ENCODE measurements at places on chromosomes 2 and 18.

DNA sequence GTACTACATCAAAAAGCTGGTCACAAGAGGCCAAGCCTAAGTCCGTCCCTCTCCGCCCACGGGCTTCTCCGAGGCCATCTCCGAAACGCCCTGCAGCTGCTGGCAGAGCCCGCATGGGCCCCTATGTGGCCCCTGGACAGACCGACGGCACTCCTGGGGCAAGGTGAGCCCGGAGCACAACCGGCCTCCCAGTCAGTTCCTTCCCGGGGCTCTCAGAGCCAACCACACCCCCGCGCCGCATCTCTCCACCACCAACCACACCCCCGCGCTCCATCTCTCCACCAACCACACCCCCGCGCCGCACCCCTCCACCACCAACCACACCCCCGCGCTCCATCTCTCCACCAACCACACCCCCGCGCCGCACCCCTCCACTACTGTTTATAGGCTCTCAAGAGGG, 93.5 kb downstream of the ZNF516 start:
- no peak for DNase-seq

DNA sequence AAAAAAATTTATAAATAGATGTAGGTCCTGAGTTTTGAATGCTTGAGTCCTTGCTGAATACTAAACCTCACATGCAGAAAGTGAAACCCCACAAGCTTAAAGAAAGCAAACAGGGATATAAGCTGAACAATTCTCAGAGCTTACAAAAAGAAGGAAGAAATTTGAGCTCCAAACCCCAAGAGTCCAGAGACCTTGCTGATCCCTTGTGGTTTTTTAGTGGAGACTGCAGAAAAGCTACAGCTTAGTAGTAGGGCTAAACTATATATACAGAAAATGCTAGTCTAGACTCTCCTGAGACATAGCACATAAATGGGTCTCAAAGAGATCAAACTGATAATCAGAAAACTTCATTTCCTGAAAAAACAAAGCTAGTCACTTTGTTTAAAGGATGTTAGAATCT, 1548.1 kb upstream of the ZEB2 start:
- no peak for DNase-seq

DNA sequence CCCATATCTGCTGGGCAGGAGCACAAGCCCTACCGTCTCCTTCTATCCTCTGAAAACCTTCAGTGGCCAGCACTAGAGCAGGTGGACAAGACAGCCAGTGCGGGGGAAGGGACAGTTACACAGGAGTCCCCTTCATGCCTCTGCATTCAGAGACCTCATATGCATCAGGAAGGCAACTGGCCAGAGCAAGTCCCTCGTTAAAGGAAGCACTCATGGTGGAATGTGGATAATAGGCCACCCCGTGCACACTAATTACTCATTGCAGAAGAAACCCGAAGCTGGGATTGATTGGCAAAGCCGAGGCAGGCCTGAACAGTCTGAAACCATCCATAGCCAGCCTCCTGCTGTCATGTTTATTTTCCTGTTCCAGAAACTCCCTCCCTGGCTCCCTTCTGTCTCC, 11.2 kb downstream of the KIAA2012 start:
- DNase-seq, result no peak

DNA sequence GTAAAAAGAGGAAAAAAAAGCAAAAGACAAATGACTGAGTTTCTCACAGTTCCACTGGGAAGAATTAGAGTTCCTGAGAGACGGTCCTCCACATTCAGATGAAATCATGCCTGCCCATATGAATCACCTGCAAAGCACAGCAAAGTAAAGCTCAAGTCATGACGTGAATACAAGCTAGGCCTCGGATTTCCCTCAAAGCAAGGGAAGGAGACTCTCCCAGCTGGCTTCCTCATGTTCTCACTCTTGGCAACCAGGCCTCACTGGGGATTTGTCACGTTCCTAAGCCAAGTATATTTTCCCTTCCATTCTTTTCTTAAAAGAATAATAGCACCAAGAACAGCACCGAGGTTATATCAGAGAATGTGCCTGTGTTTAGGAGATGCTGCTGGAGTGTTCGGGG, 47.0 kb downstream of the CYP27C1 start:
- no peak for DNase-seq

DNA sequence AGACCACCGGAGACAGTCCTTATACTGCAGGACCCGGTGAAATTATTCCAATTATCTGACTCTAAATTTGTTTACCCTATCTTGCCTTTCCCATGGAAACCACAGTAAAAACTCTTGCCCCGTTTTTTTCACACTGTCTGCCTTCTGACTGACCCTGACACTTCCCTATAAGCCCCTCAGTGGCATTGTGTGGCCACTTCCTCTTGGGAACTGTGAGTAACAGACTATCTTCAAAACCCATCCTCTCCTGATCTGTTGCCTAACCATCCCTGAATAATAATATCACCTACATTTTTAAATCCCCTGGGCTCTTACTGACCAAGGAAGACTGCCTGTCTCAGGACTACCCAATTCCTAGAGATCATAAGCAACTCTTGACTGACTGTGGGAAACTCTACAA, 42.6 kb upstream of the RNF152 start:
- no peak for DNase-seq

DNA sequence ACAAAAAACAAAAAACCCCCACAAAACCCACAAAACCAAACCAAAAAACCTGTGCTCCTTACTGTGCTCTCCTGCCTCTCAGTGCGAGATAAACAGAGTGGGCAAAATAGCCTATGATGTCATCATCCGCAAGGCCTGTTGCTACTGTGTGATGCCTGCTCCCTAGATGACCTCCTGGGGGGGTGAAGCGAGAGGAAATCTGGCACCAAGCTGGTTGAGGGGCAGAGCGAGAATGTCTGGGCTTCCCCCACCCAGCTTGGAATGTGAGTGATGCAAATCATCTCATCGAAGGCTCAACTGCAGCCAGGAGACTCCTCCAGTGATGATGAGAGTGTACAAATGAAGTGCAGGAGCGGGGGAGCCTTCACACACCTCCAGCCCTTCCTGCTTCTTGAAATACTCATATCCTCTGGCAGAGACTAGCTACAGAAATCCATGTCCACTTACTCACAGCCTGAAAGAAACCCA, 57.7 kb upstream of the MAP4K3 start:
- DNase-seq, result no peak

DNA sequence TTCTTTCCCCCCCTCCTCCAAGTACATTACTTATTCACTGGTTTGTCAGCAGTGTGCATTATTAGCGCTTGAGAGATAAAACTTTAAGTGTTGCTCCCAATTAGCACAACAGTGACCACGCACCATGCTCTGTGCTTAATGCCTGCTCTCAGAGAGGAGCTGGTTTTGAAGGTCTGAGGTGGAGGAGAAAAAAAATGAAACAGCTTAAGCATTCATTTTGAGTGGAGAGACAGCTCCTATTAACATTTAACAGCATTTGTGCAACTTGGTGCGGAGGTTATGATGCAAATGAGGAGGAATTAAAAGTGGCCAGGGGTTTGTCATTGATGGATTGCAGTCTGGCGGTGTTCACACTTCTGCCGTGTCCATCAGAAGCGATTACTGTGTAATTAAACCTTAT, 141.8 kb downstream of the FIGN start:
- DNase-seq, result no peak

DNA sequence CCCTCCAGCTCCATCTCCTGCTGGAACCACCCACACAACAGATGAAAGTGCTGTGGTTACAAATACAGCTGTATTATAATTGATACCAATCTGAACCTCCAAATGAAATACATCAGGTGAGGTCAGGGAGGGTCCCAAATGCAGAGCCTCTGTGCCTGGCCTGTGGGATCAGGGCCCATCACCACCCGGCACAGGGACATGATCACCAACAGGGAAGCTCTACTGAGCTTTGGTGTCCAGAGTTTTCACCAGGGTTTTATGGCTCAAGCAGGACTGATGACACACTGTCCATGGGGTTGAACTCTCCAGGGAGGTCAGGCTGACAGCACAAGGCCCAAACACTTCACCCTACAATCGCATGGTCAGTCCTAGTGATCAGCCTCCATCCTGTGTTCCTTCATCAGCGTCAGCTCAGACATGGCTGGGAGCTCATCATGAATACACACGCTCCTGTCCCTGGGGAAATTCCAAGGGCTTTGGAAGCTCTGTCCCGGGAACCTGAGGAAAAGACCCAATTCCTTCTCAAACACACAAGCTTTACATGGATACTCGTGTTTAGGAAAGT, 3.9 kb upstream of the PXDN start:
- DNase-seq, result no peak

- no peak for DNase-seq
These were observed 112.6 kb upstream of the YPEL5 start for GRCh38 chr2:30034052-30034775.

GRCh38 chr2:114031605-114032505, 142.0 kb downstream of the ACTR3 start:
- DNase-seq, result no peak

DNA sequence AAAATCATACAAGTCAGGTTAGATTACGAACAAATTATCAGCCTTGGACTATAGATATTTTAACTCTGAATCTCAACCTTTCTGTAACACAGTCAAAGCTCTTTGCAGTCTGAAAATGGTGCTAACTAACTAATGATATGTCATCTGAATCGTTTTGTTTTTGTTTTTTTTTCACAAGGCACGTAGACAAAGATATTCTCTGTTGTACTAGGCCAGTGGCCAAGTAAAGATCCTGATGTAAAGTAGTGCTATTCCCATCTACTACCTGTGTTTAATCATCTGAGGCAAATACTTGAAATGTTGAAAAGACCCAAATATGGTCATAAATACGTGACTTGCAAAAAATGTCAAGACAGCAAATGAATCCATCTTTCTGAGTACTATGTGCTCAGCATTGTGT, 65.7 kb downstream of the REL start:
- DNase-seq, result no peak

DNA sequence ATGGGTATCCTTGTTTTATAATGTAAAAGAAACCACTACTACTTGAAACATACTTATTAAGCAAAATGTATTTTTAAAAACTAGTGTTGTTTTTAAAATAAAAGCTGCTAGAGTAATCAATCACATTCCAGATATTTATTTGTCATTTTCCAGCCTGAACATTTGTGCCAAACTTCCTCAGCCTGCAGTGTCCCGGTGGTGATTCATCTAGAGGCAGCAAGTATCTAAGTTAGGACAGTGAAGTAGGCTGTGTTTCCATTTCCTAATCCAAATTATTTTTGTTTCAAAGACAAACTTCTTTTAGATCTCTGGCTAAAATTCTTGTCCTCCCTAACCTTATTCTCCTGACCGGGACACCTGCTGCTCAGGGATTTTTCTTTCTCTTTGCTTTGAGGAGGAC, 12.8 kb upstream of the GCG start:
- DNase-seq, result no peak

DNA sequence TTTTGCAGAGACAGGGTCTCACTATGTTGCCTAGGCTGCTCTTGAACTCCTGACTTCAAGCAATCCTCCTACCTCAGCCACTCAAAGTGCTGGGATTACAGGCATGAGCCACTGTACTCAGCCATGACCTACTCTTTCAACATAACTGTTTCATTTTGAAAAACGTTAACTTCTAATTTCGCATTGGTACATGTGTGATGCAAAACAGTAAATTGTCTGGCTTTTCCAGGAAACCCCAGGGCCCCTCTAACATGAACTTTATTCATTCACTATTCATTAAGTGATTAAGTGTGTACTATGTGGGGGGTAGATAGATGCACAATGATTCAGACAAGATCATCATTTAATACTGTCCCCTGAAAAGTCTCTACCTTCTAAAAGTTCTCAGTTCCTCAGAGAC, 364.9 kb downstream of the SS18 start:
- no peak for DNase-seq

GRCh38 chr2:18903750-18904149, 314.4 kb upstream of the NT5C1B start:
- DNase-seq, result no peak

DNA sequence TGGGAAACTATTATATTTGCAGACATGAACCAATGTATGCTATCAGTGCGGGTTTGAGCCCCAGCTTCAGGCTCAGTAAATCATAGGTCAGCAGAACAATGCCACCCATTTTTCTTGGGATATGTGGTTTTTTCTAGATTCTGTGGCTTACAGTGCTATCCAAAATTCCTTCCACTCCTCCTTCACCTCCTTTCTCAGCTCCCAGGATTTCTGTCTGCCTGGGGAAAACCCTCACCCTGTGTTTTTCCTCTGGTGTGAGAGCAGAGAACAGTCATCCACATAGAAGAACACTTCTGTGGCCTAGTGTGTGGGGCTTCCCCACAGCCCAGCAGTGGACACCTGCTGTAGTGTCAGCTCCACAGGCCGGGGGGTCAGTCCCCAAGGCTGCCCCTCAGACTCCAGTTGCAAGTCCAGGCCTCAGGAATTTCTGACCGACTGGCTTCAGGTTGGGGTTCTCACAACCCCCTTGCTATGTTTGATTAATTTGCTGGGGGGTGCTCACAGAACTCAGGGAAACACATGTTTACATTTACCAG, 238.2 kb downstream of the LDLRAD4 start:
- no peak for DNase-seq

- no peak for DNase-seq
These were observed 460.6 kb downstream of the CNTNAP5 start for GRCh38 chr2:124485659-124486058.

GRCh38 chr2:68411397-68412126, 46.5 kb downstream of the PLEK start:
- no peak for DNase-seq

DNA sequence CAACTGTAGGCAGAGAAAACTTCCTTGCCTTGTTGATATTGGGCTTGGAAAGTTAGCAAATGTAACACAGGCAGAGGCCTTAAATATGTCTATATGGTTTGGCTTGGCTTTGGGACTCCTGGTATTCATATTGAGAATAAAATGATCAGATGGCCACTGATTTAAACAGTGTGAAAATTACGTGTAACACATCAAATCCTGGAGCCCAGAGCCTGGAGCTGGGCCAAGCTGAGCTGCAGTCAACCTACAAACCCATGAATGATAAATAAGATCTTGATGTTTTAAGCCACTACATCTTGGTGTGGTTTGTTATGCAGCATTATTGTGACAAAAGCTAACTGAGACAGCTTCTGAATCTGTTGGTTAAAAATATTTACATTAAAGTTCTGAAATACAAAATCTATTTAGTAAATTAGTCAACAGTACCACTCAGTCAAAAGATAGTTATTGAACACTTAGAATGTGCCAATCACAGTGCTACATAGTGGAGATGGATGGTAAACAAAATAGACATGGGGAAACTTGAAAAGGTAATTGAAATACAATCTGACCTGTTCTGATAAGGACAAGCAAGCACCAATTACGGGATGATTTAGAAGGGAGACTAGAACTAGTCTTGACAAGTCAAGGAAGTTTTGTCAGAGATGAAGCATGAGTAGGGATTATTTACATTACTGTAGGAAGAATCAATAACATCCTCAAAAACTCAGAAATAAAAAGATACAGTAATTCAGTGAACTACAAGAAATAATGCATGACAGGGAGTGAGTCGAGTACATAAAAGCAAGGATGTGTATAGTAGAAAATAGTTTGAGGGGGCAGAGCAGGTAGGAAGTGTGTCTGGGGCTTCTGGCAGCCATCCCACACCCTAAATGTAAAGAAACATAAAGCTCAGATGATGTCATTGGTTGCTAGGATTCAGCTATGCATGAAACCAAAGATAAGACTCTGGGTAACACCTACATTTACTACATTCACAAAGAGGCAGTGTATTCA, 157.7 kb downstream of the HNMT start:
- DNase-seq, result no peak

- DNase-seq, result no peak
These were observed 101.7 kb downstream of the AGAP1 start for GRCh38 chr2:235595422-235596010.

Data from stimulated activated CD4-positive, alpha-beta T cell treated with anti-CD3 and anti-CD28 coated beads, Interleukin-1b, Interleukin-23, amount 100 ng/mL, for 1 hour (primary cell).